Thymus (tissue), 14 donors: ENCODE measurements at places on chromosomes 12 and 14. TPM values are rescaled to one million over a fixed set of nuclear protein-coding genes. Genes with fewer than 3 reads are reported as not detected.

DNA sequence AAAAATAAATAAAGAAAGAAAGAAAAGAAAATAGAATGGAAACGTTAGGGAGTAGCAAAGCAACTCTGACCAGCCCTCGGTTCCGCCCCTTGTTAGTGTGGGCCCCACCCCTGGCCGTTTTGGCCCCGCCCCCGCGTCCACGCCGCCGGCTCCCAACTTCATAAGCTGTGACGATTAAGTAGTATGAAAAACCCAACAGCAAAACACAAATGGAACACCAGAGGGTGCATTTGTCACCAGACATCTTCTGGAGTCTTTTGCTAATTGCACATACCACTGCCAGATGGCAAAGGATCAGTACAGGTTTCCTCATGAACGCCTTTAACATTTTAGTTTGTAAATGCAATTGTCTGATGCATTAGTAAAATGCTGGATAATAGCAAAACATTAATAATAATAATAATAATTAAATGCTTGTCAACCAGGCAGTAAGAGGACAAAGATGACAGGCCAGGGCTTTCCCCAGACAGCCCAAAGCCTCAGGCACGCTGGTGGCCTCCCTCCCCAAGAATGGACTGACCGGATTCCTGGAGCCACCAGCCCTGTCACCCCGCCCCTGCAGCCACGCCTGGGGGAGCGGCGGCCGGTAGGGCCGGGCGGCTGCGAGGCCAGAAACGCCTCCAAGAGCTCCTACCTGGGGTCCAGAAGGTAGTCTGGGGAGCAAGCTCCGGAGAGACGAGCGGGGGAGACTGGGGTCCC is 23.6 kb downstream of the HSP90AA1 start:
- DNase-seq = no peak

- no peak for DNase-seq
These were observed at the start of gene KCNH5 for GRCh38 chr14:63045234-63045611. TSS of gene KCNH5 (minus strand) at chr14:63045458. CDS start at chr14:63045186, 272 bp downstream.

Gene OR8S1
- not detected for polyA plus RNA-seq

Gene GPRC5A
- 1.1 TPM for polyA plus RNA-seq
